SK-N-SH (cell line): ENCODE measurements at places on chromosomes 7 and 10. TPM values are rescaled to one million over a fixed set of nuclear protein-coding genes. Genes with fewer than 3 reads are reported as not detected.

GRCh38 chr10:112875476-112876267, 74.4 kb upstream of the TCF7L2 start:
- no peak for DNase-seq

CDNF gene
- 1.0 and 1.2 TPM in 2 replicates for polyA plus RNA-seq

GPR26 gene
- polyA plus RNA-seq, result not detected in 2 replicates

DNA sequence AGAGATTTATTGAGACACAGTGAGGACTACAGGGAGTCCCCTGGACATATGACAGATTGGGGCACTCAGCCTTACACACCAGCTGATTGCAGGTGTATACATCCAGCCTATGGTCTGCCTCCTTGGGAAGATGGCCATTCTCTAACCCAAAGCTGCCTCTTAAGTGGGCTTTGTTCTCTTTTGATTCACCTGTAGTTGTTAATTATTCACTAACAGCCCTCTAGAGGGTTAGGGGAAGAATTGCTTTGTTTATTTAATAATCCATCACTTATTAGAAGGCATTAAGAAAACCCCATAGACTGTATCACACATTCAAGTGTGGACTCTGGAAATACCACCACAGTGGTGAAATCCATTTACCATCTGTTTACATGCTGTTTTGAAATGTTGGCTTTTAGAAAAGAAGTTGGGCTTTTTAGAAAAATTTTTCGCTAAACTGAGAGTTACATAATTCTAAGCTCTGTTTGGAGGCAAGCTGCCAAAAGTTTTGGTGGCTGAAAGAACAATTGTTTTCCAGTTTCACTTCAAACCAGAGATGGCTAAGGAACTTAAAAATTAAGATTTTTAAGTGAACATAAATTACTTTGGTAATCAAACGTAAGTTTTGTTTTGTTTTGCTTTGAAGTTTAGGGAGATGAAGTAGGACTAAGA, 379.1 kb downstream of the ADRA2A start:
- DNase-seq, result no peak

- DNase-seq, result no peak
Measured at GRCh38 chr7:158450476-158451124, 137.0 kb downstream of the PTPRN2 start.

GRCh38 chr7:114539575-114539974, 125.0 kb downstream of the FOXP2 start:
- no peak for DNase-seq

ADRB1 gene
- not detected in 2 replicates for polyA plus RNA-seq
